Activated gamma-delta T cell treated with anti-CD3 and anti-CD28 coated beads, Interleukin-2, amount 50 U/mL, for 16 hours (primary cell): ENCODE measurements at places on chromosomes 5 and 9.

GRCh38 chr9:116566677-116567488, 120.2 kb upstream of the TRIM32 start:
- no peak for DNase-seq

GRCh38 chr9:73370053-73370452, 218.4 kb downstream of the ANXA1 start:
- no peak for DNase-seq

DNA sequence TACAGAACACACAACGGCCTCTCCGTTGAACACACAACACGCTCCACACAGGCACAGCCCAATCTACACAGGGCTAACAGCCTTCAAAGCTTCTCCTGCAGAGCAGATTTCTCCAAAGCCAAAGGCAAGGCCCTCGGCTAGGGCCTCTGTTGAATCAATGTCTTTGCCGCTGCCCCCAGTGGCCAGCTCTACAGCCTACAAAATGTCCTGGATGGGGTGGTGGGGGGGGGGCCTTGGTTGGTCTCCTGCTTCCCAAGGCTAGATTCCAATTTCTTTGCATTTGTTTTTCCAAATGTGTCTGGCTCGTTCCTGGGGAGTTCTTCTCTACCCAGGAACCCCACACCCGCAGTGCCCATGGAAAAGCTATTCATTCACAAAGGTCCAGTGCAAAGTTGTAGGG, 167.2 kb downstream of the PAX5 start:
- DNase-seq = no peak

DNA sequence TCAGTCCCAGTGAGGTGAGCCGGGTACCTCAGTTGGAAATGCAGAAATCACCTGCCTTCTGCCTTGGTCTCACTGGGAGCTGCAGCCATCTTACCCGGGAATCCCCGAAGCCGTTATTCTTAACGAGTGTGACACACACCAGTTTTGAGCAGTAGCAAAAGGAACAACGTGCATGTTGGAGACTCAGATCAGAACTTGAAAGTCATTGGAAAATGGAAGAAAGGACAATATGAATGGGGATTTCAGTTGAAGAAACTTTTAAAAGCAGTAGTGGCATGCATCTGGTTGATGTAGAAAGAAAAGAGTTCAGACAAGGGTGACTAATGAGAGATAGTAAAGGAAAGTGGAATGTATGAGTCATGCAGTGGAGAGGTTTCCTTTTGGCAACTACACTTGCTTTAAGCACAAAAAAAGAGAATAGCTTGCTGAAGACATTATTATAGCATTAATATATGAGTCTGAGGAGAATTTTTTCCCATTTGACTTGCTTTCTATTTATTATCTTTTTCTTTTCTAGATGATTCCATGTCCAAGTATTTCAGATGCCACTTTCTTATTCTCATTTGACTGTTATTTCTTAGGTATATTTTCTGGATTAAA, 44.4 kb upstream of the ANKDD1B start:
- peak; percentile 3 for DNase-seq

DNA sequence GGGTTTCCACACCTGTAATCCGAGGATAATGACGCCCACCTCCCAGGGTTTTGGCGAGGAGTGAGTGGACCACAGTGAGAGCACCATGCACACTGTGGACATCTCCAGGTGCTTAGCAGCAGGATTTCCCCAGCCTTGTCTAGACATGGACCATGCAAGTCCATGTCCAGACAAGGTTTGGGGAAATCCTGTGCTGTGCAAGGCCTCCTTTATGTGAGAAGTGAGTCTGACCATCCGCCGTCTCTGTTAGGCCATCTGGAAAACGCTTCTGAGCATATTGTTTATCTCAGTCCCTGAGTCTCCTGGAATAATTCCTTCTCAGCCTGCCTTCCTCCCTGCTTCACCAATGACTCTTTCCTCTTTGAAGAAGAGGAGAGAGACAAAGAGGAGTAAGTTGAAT, 26.2 kb upstream of the TNFAIP8 start:
- DNase-seq = no peak

DNA sequence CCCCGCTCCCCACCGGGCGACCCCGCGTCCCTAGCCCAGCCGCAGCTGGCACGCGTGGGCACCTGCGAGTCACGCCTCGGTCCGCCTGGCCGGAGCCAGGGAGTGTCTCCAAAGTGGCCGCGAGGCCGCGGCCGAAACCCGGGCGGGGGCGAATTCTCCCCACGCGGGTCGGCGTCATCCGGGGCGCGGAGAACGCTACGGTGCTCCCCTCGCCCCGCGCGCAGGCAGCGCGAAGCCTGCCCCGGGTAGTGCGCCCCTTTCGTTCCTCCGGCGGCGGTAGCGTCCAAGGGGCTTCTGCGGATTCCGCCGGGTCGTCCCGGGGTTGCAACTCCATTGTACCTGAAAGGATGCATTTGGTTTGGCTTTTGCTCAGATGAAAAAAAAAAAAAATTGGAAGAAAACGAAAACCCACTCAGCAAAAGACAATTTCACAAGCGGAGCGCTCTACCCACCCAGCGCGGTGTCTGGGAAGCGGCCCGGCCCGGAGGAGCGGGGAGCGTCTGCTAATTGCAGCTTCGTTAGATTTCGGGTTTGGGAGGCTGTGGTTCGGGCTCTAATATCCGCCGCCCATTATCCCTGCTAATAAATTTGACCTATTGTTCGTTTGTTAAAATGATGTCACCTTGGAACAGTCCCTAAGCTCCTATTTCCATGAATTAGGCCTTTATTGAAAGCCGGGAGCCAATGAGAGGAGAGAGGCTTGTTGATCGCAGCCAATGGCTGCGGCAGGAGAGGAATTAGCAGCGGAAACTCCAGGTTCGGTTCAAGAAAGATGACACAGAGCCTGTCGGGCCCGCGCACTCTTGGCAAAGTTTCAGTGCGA, at the start of gene TLX3:
TLX3 (plus strand) TSS at position 796 of the 823 bp plus-strand sequence. CDS start 118 bp downstream, outside the sequence.
- DNase-seq = no peak

- no peak for DNase-seq
These were observed 1647.4 kb upstream of the C9orf72 start for GRCh38 chr9:29220596-29221251.

DNA sequence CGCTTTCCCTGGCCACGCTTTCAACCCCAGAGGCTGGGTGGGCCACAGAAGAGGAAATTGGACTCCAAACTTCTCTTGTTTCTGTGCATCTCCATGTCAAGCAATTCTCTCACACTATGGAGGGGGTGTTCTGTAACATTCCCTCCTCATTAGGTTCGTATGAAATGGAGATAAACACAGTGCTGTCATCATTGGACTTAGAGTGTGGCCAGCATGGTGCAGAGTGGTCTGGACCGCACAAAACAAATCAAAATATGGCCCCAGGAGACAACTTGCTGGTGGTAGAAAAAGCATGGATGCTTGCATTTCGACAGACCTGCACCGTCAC, 655.2 kb downstream of the BNC2 start:
- no peak for DNase-seq

GRCh38 chr5:107123014-107123413, 547.7 kb downstream of the EFNA5 start:
- DNase-seq = no peak

- no peak for DNase-seq
These were observed 1456.4 kb upstream of the ACO1 start for GRCh38 chr9:30928045-30928444.

DNA sequence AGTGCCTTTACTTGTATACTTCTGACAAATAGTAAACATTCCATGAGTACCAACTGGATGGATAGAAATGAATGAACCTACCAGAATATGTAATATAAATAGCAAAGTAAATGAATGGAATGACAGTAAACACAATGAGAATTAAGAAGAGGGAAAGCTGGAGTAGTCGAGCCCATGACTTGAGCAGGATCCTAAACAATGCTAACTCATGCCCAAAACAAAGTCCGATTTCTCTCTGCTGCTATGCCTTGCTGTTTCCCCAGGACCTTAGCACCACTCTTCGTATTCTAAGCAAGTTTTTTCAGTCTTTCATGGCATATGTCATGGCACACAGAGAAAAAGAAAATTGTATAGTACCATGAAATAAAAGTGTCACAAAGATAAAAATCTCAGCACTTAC, 1.8 kb downstream of the XPA start:
- DNase-seq = no peak

DNA sequence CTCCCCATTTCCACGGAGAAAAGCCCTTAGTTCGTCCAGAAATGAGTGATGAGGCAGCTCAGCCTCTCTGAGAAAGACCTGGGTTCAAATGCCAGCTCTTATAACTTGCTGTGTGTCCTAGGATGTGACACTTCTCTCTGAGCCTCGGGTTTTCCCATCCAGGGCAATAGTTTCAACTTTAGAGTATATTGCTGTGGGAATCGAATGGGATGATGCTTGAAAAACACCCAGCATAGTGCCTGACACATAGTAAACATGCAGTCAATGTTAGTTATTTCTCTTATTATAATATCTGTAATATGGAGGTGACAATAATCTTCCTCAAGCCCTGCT, 430 bp upstream of the MAPKAP1 start:
- DNase-seq = no peak

GRCh38 chr5:148653291-148653835, 964 bp downstream of the HTR4 start:
- DNase-seq = no peak

DNA sequence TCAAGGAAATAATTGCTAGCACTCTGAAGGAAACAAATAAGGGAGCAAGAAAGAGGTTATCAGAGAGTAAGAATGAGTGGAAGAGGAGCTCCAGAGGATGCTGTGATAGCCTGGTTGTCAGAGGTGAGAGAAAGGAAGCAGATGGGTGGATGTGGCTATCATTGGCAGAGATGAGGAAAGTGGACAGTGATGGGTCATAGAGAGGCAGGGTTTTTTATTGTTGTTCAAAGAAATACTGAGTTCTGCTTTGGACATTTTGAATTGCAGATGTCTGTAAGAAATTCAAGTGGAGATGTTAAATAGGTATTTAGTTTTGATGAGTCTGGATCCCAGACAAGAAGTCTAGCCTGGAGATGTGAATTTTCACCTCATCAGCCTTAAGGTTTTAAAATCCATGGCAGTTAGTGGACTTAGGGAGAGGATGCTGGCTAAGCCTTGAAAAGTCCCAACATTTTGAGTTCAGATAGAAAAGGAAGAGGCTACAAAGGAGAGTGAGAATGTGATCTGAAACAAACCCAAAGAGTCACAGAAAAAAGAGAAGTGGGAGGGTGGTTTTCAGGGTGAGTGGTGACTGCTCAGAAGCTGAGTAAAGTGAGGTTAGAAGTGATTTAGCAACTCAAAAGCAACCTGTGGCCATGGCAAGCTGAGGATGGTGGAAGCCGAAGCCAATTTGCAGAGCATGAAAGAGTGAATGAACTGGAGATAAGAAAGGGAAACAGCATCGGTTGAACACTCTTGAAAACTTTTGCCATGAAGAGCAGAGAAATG, 50.4 kb downstream of the PPIC start:
- DNase-seq = no peak

- no peak for DNase-seq
These were observed 12.4 kb upstream of the IL17B start for GRCh38 chr5:149391524-149391923.

GRCh38 chr5:56608217-56608925, 207.0 kb upstream of the MAP3K1 start:
- no peak for DNase-seq

DNA sequence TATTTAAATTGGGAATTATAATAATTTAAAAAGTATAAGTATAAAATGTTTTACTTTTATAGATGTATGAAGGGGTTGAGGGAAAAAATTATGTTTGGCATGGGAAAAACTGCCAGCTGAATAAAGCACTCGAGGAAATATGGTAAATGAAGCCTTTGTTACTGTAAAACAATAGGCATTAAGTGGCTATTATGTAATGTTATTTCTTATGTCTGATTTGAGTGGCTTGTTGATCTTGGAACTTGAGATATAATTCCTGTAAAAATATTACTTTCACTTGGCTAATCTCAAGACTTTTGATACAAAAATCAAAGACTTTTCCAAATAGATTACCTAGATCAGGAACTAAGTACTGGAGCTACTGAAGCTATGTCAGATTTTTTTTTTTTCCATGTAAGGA, 182.9 kb downstream of the CD180 start:
- no peak for DNase-seq

DNA sequence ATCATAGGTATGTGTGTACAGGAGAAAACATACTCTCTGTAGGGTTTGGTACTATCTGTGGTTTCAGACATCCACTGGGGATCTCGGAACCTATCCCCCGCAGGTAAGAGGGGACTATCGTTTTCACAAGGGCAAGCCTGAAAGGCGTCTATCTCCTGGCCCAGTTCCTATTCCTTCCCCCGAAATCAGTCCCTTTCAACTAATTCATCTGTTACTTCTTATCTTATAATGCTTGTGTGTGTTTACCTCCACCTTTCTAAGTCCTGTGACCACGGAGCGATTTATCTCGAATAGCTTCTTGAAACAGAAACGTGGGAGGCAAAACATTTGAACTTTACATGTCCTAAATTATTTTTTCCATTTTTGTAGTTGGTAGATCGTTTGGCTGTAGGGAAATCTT, 11.4 kb downstream of the ABO start:
- DNase-seq = no peak

DNA sequence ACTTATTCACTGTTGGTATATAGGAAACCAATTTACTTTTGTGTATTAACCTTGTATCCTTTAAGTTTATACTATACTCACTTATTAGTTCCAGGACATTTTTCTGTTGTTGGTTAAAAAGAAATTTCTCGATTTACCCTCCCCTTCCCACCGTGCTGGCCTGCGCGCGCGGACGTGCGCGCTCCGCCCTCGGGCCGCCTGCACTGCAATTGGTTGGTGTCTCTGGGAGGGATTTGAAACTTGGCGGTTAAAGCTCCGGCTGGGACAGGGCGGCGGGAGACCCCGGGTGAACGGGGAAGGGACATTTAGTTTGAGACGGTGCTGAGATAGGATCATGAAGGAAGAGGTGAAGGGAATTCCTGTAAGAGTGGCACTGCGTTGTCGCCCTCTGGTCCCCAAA, at the start of gene KIF4B:
KIF4B (plus strand) TSS at position 230 of the 400 bp plus-strand sequence; CDS start at position 335, 105 bp downstream.
- no peak for DNase-seq

GRCh38 chr5:170471551-170472178, 32.2 kb upstream of the KCNIP1 start:
- DNase-seq = no peak

- no peak for DNase-seq
These were observed 84.9 kb downstream of the RALGPS1 start for GRCh38 chr9:126999315-127000068.

DNA sequence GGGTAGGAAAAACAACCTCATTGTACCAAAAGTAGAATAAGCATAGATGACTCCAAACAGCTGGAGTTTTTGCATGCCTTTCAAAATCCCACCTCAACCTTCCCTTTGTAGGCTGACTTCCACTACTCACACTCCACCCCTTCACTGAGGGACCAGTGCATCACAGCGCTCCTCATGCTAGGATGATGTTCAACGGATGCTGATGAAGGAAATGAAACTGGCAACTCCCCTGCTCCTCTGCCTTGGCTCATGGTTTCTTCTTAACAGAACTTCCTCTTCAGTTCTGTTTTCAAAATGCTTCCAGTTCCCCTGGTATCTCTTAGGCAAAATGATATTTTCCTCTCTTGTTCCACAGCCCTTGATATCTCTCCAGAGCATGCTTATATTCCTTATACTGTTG, 29.0 kb downstream of the LIFR start:
- DNase-seq = no peak

GRCh38 chr5:90338712-90339372, 70.7 kb downstream of the CETN3 start:
- no peak for DNase-seq
